ENCODE measurements at places on chromosomes 4 and X.

- H3K4me1 ChIP-seq = no peaks in the 10 kb centered on the region
- H3K27ac ChIP-seq = no peak overlapping the region
- H3K4me3 ChIP-seq = no peak overlapping the region
- DNase-seq = no peak
These were observed 37.1 kb downstream of the GK start for GRCh38 chrX:30690330-30690729.

DNA sequence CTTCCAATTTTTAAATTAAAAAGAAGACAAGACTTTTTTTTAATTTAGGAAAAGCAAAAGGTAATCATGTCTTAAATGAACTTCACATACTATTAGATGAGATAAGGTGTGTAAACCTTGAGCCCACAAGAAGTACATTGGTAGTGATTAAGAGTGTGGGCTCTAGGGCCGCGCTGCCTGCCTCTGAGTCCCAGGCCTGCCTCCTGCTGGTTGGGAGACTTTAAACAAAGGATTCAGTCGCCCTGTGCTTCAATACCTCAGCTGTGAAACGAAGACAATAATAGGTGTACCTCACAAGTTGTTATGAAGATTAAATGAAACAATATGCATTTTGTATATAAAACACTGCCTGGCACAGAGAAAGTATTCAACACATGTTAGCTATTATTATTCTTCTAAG lies 95.9 kb upstream of the MYOZ2 start:
- H3K27me3 ChIP-seq = no peaks in the 10 kb centered on the region
- H3K4me3 ChIP-seq = no peak overlapping the region
- H3K4me1 ChIP-seq = peaks cover 10% of the 10 kb centered on the region
- H3K27ac ChIP-seq = no peak overlapping the region
- no peaks in the 10 kb centered on the region for H3K36me3 ChIP-seq

- no peak overlapping the region for H3K4me3 ChIP-seq
- H3K27ac ChIP-seq = no peak overlapping the region
- peaks cover 7% of the 10 kb centered on the region for H3K4me1 ChIP-seq
- no peaks in the 10 kb centered on the region for H3K36me3 ChIP-seq
- H3K27me3 ChIP-seq = no peaks in the 10 kb centered on the region
These were observed 128.4 kb upstream of the FAT1 start for GRCh38 chr4:186852073-186852420.

DNA sequence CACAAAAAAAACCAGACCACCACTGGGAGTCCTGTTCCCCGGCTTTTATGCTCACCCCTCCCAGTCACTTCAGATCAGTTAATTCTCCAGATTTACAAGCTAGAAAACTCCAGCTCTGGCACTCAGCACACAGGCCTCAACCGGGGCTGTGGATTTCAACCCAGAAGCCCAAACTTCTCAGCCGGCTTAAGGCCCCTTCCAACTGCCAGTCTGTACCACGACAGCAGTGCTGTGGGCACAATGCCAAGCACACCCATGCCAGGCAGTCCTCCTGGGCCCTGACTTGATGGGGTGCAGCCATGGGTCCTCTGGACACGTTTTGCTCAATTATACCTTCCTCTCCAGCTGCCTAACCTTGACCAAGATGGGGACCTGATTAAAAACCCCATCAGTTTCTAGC lies 12.2 kb downstream of the SOD3 start:
- H3K4me1 ChIP-seq = no peaks in the 10 kb centered on the region
- no peaks in the 10 kb centered on the region for H3K27me3 ChIP-seq
- no peaks in the 10 kb centered on the region for H3K36me3 ChIP-seq
- no peak for DNase-seq

DNA sequence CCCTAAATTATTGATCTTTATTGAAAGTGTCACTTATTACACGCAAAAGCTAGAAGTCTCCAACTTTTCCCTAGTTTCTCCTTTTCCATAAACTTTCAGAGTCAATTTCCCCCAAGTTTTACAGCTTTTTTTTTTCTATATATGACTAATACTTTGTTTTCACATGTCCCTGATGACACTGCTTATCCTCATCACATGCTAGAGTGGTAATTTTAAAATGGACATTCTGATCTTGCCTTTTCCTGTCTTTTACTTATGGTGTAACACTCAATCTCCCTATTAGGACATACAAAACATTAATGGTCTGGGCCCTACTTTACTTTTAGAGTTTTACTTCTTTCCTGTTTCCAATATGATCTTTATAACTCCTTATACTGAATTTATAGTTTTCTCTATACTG lies 112.6 kb downstream of the ANK2 start:
- no peaks in the 10 kb centered on the region for H3K36me3 ChIP-seq
- no peak overlapping the region for H3K27ac ChIP-seq
- H3K4me1 ChIP-seq = no peaks in the 10 kb centered on the region
- H3K27me3 ChIP-seq = no peaks in the 10 kb centered on the region
